Activated T-helper 1 cell treated with Interleukin-2 at 50 U/mL for 16 hours (primary cell): ENCODE measurements at places on chromosomes 2 and 18.

- DNase-seq = no peak
Measured at GRCh38 chr2:146814971-146815370, 1029.9 kb upstream of the ACVR2A start.

DNA sequence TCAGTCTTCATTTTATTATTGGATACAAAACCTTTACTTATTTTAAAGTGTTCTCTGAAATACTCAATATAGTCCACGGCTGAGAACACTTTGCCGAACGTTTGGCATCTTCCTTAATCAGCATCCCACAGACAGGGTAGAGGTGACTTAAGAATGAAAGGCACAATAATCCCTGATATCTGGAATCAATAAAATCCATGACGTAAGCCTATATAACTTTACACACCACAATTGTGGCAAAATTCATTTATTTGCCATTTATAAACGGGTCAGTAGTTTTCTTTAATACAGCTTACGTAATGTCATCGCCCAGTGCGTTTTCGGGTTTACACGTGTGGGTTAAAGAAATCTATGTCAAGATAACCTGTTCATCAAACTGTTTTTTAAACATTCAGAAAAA, 1.3 kb downstream of the MGAT4A start:
- DNase-seq = no peak

DNA sequence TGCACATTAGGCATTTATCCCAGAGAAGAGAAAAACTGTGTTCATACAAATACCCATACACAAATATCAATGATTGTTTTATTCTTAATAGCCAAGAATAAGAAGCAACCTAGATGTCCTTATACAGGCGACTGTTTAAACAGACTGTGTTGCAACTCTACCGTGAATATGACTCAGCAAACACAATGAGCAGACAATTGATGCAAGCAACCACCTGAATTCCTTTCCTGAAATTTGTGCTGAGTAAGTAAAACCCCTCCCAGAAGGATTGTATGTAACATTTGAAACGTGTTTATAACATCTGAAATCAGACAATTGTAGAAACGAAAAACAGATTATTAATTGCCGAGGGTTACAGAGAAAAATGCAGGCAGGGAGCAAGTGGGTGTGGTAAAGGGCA, 621.9 kb upstream of the SOX11 start:
- no peak for DNase-seq

DNA sequence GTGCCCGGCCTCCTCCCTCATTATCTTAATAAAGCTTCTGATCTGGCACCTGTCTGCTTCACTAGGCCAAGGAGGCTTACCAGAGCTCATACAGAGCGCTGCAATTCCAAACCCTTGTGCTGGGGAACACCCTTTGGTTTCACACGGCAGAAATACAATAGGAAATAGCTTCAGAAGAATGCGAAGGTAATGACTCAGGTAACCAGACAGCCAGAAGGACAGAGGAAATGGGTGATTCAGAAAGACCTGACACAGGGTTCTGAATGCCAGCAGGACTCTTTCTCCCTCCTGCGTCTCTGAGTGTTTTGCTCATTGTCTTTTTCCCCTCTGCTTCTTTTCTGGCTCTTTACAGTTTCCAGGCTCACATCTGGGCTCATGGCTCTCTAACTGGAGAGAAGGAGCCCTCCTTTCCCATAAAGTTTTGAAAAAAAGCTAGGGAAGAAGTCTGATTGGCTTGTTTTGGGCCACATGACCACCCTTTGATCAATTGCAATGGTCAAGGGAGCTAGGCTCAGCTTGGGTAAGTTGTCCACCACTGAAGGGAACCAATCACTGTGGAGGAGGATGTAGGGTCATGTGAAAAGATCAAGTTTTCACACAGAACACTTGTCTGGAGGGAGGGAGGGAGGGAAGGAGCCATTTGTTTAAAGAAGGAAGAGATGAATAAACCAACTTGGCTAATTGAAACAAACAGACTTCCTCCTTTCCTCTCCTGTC, 90.5 kb upstream of the UPP2 start:
- DNase-seq = no peak

- no peak for DNase-seq
Measured at GRCh38 chr2:82224301-82224940, 1919.9 kb upstream of the LRRTM1 start.

- DNase-seq = no peak
Measured at GRCh38 chr18:75365837-75366236, 61.7 kb downstream of the SMIM21 start.

- DNase-seq = no peak
Measured at GRCh38 chr18:12003894-12004293, 22.6 kb downstream of the IMPA2 start.

- no peak for DNase-seq
Measured at GRCh38 chr2:41992671-41993434, 55.0 kb upstream of the PKDCC start.

- DNase-seq = no peak
Measured at GRCh38 chr2:136331226-136331625, 213.3 kb upstream of the CXCR4 start.
